IMR-90 (cell line): ENCODE measurements at places on chromosomes 6 and 20. TPM values are rescaled to one million over a fixed set of nuclear protein-coding genes. Genes with fewer than 3 reads are reported as not detected.
A peak's percentile ranks its signal among the peaks of the same experiment; 100 is the strongest.

DNA sequence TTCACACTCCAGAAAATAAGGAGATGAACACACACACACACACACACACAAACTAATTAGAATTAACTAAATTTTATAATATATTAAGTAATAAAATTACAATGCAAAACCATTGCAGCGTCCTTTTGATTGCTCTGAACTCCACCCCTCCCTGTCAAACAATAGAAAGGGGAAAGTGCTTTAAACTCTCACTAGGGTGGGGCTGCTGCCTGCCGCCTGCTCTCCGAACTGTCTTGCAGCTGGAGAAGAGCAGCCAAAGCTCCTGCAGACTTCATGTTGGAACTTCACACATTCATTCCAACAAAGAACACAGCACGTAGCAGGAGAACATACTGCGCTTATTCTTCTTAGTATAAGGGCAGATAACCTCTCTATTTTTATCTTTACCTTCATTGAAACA, 83.2 kb downstream of the GCLC start:
- DNase-seq: no peak

- DNase-seq: peak; percentile 93
Measured at GRCh38 chr20:41316602-41317545, 657 bp downstream of the ZHX3 start.

HLA-DRB5 gene
- not detected in 2 replicates for total RNA-seq

MUC21 gene
- total RNA-seq: not detected in 2 replicates

MAP1LC3A gene
- total RNA-seq: 10.0 and 12.5 TPM in 2 replicates

SLC35D3 gene
- total RNA-seq: not detected in 2 replicates

CCN6 gene
- total RNA-seq: not detected in 2 replicates
